CD4-positive, alpha-beta T cell treated with Interleukin-17A for 1 hour (primary cell): ENCODE measurements at places on chromosomes 12 and 14.
A peak's percentile ranks its signal among the peaks of the same experiment; 100 is the strongest.

DNA sequence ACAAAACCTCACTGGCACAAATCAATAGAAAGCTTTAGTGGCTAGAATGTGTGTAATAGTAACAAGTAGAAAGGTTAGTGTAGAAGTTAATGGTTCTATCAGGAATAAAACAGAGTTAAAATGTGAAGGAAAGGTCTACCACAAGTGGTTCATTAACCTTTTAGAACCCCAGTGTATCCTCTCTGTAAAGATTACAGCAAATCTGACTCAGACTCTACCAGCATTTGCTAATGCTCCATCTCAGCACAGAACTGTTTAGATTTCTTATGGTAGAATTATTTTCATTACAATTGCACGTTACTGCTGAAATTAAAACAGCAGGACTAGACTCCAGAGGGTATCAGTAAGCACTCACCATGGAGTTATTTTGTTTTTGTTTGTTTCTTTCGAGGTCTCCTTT lies 609.0 kb upstream of the LMO3 start:
- DNase-seq = no peak

DNA sequence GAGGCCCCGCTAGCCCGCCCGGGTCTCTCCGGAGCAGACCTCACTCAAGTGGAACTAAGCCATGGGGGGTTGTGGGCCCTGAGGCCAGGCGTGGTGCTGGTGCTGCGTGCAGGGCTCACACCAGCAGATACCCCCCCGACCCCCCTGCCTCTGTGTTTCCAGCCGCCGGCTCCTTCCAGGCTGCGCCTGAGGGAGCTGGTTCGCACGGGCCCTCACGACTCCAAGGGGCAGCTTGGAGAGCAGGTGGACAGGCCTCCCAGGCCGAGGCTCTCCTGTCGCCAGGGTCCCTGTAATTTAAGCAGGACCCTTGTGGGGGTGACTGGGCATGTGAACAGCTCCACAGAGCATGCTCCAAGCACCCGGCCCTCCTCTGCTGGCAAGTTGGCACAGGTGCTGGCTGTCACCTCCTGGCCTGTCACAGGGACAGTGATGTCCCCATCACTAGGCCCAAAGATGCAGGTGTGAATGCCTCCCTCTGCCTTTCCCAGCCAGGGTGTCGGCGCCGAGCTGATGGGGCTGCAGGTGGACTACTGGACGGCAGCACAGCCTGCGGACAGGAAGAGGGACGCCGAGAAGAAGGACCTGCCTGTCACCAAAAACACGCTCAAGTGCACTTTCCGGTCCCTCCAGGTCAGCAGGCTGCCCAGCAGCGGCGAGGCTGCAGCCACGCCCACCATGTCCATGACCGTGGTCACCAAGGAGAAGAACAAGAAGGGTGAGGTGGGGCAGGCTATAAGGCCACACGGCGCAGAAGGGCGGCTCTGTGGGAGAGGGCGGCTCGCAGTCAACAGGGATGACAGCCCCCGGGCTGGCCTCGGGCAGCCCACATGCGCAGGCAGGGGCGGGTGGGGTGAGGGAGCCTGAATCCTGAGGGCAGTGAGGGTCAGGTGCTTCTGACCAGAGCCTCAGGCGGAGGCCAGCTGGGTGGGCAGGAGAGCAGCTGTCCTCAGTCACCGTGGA lies 5.9 kb upstream of the TEX22 start:
- DNase-seq = no peak

DNA sequence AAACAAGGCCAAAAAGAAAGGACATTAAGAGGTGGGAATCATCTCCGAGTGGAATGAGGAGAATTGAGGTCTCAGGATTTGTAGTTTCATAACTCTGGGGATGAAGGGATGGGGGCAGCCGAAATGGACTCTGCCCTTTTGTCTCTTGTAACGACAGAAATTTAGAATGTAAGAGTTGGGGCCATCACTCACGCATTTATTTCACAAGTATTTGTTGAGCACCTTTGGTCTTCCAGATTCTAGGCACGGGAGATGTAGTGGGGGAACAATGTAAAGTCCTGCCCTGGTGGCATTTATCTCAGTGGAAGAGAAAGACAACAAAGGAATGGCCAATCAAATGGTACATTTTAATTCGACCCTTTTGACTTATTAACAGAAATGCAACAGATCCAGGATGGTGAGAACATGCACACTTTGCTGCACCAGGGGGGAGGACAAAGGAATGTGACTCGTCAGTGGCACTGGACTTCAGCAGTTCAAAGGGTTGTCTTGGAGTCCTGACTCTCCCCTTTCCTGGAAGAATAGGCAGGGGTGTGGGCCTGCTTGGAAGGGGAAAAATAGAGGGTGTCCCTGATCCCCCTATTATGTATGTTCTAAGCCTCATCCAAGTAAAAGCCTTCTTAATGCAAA lies 102.0 kb downstream of the TMEM30B start:
- no peak for DNase-seq

DNA sequence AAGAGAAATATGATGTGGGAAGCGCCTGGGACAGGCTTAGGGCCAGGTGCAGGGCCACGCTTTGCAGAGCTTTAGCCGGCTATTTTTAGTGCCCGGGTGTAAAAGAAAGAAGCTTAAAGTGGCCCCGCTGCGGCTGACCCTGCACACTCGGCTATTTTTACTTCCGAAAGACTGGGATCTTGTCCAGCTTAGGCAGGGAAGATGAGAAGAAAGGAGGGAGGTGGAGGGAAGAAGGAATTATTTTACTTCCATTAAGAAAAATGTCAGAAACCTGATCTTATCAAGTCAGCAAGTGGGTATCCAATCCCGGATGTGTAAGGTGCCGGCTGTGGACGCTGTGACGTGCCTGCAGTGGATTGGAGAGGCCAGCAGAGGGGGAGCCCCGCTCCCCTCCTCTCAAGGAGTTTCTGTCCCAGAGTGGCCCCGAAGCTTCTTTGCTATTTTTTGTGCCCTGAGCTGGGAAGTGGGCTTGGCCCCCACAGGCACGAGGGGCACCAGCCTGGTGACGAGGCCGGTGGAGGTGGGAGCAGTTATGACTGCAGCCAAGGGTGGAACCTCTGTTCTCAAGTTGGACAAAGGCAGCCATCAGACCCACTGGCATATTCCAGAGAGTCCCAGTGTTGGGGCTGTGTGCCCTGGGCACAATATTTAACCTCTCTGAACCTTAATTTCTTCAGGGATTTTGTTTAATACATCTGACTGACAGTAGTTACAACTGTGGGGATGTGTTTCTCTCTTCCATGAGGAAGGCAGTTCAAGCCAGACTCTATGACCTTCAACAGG lies 97.7 kb downstream of the ESRRB start:
- DNase-seq = no peak

DNA sequence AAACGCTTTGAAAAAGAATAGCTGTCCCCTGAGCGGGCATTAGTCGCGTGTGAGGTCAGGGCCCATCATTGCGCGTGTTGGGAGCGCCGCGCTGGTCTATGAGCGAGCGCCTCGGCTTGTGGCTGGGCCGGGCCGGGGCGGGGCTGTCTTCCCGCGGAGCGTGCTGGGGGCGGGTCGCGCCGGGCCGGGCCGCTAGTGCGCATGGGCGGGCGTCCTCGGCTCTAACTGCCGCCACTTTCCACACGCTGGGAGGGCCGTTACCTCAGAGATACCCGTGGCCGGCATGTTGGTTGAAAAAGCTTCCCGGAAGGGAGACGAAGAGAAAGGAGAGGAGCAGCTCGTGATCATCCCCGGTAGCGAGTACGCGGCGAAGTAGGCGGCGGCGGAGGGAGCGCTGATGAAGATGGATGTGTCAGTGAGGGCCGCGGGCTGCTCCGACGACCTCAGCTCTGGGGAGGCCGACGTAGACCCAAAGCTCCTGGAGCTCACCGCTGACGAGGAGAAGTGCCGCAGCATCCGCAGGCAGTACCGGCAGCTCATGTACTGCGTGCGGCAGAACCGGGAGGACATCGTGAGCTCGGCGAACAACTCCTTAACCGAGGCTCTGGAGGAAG lies at the start of gene EID3:
TSS of gene EID3 (plus strand) at position 202 of the 614 bp plus-strand sequence. CDS start at position 398, 196 bp downstream.
- peak; percentile 93 for DNase-seq

DNA sequence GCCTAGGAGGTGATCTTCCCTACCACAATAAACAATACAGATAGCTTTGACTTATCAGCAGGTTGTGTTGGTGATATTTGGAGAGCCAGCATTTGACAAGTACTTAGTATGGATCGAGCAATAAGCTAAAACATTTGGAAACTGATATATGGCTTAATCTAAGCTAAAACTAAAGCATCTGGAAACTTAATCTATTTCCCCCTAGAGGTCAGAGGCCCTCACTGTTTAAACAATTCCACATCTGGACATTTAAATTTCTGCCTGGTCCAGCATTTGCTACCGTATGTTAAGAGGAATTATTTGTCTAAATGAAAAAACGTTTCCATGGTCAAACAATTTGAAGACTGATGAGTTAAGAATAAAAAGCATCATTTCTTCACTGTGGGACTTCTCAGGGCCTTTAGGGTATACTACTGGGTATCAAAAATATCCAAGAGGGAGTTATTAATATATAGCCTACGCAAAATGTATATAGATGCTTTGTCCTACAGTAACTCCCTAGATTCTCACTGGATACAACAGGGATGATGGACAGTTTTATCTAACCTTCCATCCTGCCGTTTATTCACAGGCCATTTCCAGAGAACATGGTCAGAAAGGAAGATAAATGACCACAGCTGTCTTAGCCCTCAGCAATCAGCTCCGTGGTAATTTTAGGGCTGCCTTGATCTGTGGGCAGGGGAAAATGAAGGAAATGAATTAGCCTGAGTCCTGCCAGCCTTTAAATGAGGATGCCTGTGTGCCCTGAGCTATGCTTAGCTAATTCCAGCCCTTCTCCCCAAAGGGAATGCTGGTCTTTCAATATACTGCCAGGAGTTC lies 135.4 kb upstream of the NUDT4 start:
- no peak for DNase-seq

DNA sequence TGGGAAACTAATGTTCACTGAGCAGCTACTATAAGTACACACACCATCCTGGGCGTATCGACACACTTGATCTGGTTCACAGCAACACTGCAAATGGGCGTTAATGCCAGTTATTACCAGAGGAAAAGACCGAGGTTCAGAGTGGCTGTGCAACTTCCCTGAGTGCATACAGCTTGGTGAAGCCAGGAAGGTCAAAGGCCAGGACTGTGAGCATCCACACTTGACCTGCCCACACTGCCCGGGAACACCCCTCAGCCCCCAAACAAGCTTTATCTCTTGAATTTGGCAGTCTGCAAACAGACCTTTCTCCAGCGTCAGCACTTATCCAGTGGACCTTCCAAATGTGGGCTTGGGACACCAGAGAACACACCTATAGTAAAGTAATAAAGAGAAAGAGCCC lies 312.6 kb downstream of the BCL11B start:
- no peak for DNase-seq

- no peak for DNase-seq
These were observed 81.8 kb upstream of the CCDC198 start for GRCh38 chr14:57575482-57575881.

- DNase-seq = no peak
These were observed 26.4 kb upstream of the SLC7A8 start for GRCh38 chr14:23209651-23210423.

GRCh38 chr14:77707355-77707723 lies 484 bp downstream of the ALKBH1 start:
- no peak for DNase-seq

- no peak for DNase-seq
These were observed 851.2 kb downstream of the GALC start for GRCh38 chr14:87141801-87142200.

GRCh38 chr12:105922670-105923102 lies 216.1 kb downstream of the NUAK1 start:
- no peak for DNase-seq

DNA sequence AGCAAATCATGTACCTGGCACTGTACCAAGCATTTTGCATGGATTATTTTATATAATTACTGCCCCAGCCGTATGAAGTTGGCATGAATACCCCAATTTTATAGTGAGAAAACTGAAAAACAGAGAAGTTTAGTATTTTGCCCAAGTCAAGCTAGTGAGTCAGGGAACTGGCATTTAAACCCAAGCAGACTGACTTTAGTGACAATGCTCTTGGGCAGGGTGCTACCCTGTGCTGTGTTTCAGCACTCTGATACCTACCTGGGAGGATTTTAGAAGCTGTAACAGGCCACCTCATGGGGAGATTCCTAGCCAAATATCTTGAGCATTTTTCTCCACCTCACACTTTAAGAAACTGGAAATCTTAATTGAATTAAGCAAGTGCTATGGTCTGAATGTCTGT lies 98.1 kb upstream of the MAX start:
- no peak for DNase-seq

DNA sequence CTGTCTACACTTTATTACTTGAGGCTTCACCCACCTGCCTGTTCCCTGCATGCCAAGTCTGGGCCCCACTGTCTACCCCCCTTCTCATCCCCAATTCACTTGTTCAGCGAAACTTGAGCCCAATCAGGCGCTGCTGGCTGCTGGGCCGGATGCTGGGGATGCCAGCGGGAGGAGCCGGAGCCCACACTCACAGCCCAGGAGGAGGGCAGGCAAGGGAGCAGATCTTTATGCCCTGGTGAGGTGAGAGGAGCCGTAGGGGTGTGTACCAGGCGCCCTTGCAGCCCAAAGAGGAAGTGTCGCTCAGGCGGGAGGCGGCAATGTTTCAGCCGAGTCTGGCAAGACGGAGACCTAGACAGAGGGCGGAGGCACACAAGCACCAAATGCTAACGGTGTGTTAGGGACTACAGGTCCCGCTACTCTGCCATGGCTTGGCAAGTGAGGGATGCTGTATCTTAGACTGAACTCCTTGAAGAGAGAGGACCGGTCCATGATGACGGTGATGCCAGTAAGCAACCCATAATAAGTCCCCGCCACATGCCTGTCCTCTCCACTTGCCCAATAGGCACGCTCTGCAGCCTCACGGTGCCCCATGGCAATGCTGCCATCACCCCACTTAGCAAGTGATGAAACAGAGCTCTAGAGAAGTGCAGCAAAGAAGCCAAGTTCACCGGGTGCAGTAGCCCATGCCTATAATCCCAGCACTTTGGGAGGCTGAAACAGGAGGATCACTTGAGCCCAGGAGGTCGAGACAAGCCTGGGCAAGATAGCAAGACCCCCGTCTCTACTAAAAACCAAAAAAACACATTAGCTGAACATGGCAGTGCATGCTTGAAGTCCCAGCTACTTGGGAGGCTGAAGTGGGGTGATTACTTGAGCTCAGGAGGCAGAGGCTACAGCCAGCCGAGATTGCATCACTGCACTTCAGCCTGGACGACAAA lies 41.6 kb downstream of the LRRC74A start:
- peak; percentile 33 for DNase-seq

DNA sequence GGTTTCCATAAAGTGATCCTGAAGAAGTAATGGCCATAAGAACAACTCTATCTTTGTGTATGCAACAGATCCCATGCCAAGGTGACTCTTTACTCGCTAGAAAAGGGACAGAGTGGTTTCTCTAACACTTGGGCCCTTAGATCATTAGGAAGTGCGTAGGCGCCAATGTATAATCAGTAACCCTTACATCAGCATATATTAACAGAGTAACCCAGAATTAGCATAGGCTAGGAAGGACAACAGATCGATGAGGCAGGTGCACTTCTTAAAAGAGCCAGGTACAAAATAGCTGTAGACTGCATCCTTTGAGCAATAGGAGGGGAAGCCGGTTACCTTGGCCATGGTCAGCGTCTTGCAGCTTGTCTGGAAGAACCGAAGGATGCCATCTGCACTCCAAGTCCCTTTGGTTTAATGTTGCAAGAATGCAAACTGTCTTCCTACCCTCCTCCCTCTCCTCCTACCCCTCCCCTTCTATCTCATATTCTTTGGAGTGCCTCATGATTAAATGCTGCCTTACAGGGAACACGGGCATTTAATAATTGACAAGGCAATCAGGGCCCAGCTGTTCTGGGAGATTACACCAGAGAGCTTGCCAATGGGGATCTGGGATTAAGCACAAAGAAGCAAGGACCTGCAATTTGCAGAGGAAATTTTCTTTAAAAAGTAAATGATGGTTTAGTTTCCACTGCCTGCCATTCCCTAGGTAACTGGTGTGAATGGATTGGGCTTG lies 8.0 kb downstream of the GSG1 start:
- no peak for DNase-seq
